Activated CD4-positive, alpha-beta T cell treated with anti-CD3 and anti-CD28 coated beads, Interleukin-2, amount 10 ng/mL, durations not matched to agents 7 days and 5 days (primary cell): ENCODE measurements at places on chromosomes 5 and 9. TPM values are rescaled to one million over a fixed set of nuclear protein-coding genes. Genes with fewer than 3 reads are reported as not detected.

DNA sequence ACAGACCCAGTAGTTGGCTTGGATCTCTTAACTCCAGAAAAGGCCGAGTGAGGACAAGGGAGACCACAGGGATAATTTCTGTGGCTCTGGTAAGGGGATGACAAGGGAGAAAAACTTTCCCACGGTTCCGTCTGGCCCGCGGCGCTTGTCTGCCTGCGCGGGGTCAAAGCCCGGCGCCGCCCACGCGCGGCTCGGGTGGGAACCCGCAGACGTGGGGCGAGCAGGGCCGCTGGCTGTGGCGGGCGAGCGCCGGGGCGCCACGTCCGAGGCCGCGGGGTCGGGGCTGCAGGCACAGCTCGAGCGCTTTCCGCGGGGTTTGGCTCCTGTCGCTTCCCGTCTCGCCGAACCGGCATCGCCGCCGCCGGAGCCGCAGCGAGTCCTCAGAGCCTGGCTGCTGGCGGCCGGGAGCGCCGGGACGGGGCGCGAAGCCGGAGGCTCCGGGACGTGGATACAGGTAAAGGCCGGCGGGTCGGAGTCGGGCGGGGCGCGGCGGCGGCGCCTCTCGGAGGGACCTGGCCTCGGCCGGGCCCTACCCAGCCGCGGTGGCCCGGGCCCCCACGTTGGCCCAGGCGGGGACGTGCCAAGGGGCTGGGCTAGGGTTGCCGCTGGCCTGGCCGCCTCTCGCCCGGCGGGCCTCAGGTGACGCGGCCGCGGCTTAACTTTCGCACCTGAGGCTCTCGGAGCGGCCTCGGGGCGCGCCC lies at the start of gene RNF180:
Gene RNF180 (plus strand): TSS at position 344 of the 701 bp plus-strand sequence. CDS start 34,965 bp downstream, outside the sequence.
- DNase-seq: no peak

DNA sequence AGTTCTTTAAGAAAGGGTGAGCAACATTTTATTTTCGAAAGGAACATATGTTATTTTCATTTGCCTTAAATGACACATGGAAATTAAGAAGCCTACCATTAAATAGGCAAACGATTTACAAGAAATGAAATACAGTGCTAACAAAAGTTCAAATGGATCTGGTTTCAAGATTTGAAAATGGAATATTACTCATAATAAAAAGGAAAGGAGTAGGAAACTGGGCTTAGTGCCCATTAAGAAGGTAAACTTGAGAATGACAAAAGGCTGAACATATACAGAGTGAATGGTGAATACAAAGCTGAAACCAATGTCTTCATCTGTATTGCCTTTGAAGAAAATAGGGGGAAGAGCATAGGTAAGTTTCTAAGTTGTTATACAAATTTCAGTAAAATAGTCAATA lies 974.2 kb upstream of the C9orf72 start:
- DNase-seq: no peak

- DNase-seq: no peak
These were observed 5.1 kb downstream of the B4GALT7 start for GRCh38 chr5:177605078-177605477.

- no peak for DNase-seq
These were observed 3.1 kb upstream of the AHRR start for GRCh38 chr5:318341-318897.

- no peak for DNase-seq
These were observed 218.9 kb downstream of the CACNA1B start for GRCh38 chr9:138096519-138096845.

ACSL6 gene
- total RNA-seq: 26.5 TPM

SYNPO gene
- total RNA-seq: 0.05 TPM

DNA sequence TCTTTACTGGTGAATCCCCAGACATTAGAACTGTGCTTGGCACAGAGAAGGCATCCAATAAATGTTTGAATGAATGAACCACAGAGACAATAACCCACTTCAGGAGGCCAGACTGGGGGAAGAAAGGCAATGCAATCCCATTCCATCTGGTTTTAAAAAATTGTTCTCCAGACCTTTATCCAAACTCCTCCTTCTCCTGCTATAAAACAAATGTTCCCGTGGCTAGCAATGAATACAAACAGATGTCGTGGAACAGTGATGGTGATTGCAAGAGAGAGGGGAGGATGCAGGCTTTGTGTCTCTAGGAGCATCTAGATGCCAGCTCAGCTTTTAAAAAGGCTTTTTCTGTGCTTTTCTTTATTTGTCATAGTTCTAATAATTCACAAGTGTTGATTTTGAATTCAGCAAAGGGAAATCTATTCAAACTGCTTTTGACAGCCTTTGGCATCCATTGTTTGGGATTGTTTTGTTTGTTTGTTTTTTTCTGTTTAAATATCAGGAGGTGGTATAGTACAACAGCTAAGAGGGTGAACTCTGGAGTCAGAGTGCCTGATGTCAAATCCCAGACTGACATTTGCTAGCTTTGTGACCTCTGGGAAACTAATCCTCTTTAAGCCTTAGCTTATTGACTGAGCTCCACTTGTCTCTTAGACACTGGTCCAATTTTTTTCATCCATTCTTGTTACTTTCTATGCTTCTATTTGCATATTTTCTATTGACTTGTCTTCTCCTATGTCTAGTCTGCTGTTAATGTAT lies 59.1 kb downstream of the TNFSF15 start:
- no peak for DNase-seq

DNA sequence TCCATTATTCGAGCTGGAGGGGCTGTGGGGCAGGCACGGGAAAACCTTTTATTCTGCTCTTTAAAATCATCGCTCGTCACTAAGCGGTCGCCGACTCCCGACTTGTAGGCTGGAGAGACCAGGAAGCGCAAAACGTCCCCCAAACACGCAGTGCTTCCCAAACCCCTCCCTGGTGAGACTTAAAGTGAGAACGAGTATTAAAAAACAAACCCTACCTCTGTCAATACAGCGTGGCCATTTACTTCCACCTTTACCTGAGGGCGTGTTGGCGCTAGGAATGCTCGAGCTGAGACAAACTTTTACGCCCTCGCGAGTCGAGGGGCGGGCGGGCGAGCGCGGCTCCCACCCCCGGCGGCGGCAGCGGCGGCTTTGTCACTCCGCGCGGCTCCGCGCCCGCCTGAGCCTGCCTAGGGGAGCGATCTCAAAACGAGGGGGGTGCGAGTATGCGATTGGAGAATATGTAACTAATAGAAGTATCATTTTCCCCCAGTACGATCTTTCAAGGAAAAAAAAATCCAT lies at the start of gene NR2F1-AS1:
Gene NR2F1-AS1 (minus strand): TSS at position 293 of the 519 bp plus-strand sequence.
- DNase-seq: no peak

FOXD4L5 gene
- 0.21 TPM for total RNA-seq

- DNase-seq: no peak
These were observed 28.1 kb upstream of the SPATA31E1 start for GRCh38 chr9:87854580-87854955.

DNA sequence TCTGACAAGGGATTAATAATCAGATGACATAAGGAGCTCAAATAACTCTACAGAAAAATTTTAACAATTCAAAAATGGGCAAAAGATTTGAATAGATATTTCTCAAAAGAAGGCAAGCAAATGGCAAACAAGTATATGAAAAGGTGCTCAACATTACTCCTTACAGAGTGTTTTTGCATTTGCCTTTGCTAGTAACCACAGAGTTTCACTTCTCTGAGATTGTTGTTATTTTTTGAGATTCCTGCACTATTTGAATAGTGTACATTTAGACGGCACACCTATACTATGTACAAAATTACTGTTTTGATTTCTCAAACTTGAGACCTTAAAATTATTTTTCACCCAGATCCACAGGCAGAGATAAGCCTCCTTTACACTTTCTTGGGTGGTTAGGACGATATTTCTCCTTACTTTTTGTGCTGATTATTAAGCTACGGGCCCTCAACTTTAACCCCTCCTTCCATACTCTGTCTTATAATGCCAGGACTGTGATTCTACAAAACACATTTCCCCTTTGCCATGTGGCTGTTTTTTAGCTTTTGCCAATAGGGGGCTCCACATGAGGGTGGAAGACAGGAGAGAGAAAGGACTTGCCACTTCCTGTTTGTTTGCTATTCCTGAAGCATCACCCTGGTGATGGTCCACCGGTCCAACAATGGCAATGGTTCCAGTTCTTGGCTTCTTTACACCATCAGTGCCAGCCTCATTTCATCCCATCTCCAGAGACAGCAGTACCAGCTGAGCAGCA lies 65.0 kb upstream of the DAP start:
- no peak for DNase-seq
